Chondrocyte (in vitro differentiated cells): ENCODE measurements at places on chromosomes 4 and X. TPM values are rescaled to one million over a fixed set of nuclear protein-coding genes. Genes with fewer than 3 reads are reported as not detected.

DNA sequence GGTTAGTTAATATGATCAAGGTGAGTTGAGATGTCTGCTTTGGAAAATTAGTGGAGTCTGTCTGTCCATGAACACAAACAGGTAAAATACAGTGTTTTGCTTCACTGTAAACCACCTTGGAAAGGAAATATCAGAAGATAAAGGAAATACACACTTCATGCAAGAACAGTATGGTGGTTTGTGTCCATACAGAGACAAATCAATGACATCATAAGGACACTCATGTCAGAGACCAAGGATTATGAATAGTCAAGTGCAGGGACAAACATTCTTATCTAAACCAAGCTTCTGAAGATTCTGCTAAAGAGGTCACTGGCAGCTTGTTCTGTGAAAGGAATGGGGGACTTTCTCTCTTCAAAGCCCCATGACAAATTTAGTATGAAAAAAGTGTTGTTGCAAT lies 322.9 kb upstream of the F9 start:
- DNase-seq, result no peak
- H3K36me3 ChIP-seq, result no peaks in the 10 kb centered on the region
- H3K4me1 ChIP-seq, result peaks cover 9% of the 10 kb centered on the region
- peaks cover 60% of the 10 kb centered on the region for H3K27me3 ChIP-seq
- H3K4me3 ChIP-seq, result no peak overlapping the region

- no peak overlapping the region for H3K27ac ChIP-seq
- no peak for DNase-seq
- H3K4me3 ChIP-seq, result no peak overlapping the region
- H3K4me1 ChIP-seq, result no peaks in the 10 kb centered on the region
- H3K27me3 ChIP-seq, result peaks cover 2% of the 10 kb centered on the region
These were observed 126.7 kb upstream of the MBNL3 start for GRCh38 chrX:132615391-132616131.

- no peaks in the 10 kb centered on the region for H3K27me3 ChIP-seq
- H3K4me1 ChIP-seq, result no peaks in the 10 kb centered on the region
- DNase-seq, result no peak
- H3K4me3 ChIP-seq, result no peak overlapping the region
- no peak overlapping the region for H3K27ac ChIP-seq
- peaks cover 2% of the 10 kb centered on the region for H3K36me3 ChIP-seq
These were observed 97.9 kb upstream of the PDHA1 start for GRCh38 chrX:19245711-19246269.

DNA sequence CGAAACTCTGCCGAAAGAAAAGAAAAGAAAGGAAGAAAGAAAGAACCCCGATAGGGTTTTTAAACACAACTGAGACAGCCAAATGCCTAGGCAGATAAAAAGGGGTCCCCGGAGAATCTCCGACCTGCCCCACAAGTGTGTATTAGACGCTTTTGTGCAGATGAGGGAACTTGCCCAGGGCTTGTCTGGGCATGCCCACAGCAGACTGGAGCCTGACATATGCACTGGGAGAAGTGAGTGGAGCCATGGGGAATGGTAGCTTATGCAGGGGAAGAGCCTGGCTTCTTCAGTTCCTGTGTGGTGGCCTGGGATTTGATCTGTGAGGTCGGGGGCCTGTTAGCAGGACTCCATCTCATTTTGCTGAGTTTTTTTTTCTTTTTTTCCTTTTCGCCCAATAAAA lies 199.0 kb downstream of the GPC3 start:
- H3K27me3 ChIP-seq, result peaks cover 4% of the 10 kb centered on the region
- H3K27ac ChIP-seq, result no peak overlapping the region
- no peaks in the 10 kb centered on the region for H3K36me3 ChIP-seq
- no peaks in the 10 kb centered on the region for H3K4me1 ChIP-seq

- peaks cover 27% of the 10 kb centered on the region for H3K4me1 ChIP-seq
- no peak overlapping the region for H3K27ac ChIP-seq
- peaks cover 7% of the 10 kb centered on the region for H3K27me3 ChIP-seq
- H3K36me3 ChIP-seq, result no peaks in the 10 kb centered on the region
These were observed 36.6 kb upstream of the GRPEL1 start for GRCh38 chr4:7104366-7105031.

DNA sequence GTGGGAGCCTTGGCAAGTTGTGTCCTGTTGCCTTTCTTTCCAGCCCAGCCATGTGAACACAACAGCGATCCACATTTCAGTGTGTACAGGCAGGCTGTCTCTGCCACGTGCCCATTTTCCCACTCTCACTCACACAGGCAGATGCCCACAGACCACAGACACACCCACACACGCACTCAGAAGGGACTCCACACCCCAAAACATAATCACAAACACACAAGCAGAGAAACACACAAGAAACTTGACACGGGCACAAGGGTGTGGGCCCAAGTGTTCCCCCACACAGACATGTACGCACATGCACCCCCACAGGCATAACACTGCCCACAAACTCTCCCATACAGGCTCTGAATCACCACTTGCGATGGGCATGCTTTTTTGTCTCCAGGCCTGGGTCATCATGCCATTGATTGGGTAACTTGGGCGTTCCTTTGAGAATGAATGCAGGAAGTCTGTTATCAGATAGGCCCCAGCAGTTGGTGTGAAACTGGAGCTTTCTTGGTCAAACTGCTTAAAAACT lies 84.3 kb downstream of the NBDY start:
- peaks cover 2% of the 10 kb centered on the region for H3K36me3 ChIP-seq
- H3K4me3 ChIP-seq, result no peak overlapping the region
- no peak for DNase-seq
- no peaks in the 10 kb centered on the region for H3K27me3 ChIP-seq
- peaks cover 15% of the 10 kb centered on the region for H3K4me1 ChIP-seq

- no peak overlapping the region for H3K27ac ChIP-seq
- H3K27me3 ChIP-seq, result no peaks in the 10 kb centered on the region
- peaks cover 11% of the 10 kb centered on the region for H3K4me1 ChIP-seq
- no peak for DNase-seq
These were observed 79.4 kb upstream of the TNIP3 start for GRCh38 chr4:121243485-121243884.

- peak within 1 kb of the TSS; percentile 81 for H3K4me3 ChIP-seq
- H3K27ac ChIP-seq, result peak within 1 kb of the TSS; percentile 80
- peaks cover 14% of the 10 kb centered on the region for H3K4me1 ChIP-seq
- H3K36me3 ChIP-seq, result peaks cover 2% of the 10 kb centered on the region
- peak; percentile 92 for DNase-seq
These were observed at the start of gene NSUN7 for GRCh38 chr4:40749717-40750460. TSS of gene NSUN7 (plus strand) at chr4:40749955. CDS start at chr4:40750694, 739 bp downstream.

DNA sequence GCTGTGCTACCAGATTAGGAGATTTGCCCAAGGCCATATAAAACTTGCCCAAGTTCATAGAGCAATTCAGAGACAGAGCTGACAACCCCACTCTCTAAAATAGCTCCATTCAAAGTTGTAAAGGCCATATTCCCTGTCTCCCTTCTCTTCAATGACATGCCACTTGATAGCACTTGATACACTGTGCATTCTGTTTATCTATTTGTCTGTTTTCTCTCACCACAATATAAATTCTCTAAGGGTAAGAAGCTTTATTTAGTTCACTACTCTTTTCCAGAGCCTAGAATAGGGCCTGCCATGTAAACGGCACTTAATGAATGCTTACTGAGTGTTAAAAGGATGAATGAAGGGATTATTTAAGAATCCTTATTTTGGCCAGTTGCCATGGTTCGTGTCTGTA lies 24.1 kb upstream of the MAP9 start:
- no peak overlapping the region for H3K27ac ChIP-seq
- no peak for DNase-seq
- H3K4me1 ChIP-seq, result peaks cover 6% of the 10 kb centered on the region
- no peak overlapping the region for H3K4me3 ChIP-seq
- peaks cover 2% of the 10 kb centered on the region for H3K36me3 ChIP-seq
- peaks cover 12% of the 10 kb centered on the region for H3K27me3 ChIP-seq

DNA sequence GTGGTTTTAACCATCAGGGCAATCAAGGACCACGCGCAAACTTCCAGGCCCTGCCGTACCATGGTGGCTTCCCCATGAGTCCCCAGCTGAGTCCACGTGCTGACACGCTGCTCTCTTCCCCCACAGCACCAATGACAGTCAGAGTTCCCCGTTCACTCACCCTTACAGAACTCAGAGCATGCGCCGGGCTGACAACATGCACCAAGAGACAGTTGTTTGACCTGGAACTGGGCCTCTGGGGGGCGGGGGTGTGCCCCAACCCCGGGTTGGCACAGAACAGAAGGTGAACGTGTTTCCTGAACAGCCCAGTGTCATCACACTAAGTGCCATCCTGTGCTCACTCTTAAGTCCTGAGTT lies 29.4 kb downstream of the IRF2 start:
- H3K27me3 ChIP-seq, result no peaks in the 10 kb centered on the region
- no peak overlapping the region for H3K4me3 ChIP-seq
- no peak for DNase-seq
- peaks cover 63% of the 10 kb centered on the region for H3K4me1 ChIP-seq

- no peak overlapping the region for H3K27ac ChIP-seq
- no peak overlapping the region for H3K4me3 ChIP-seq
- H3K27me3 ChIP-seq, result peaks cover 3% of the 10 kb centered on the region
These were observed 1180.2 kb upstream of the ADGRL3 start for GRCh38 chr4:60019946-60020345.

DNA sequence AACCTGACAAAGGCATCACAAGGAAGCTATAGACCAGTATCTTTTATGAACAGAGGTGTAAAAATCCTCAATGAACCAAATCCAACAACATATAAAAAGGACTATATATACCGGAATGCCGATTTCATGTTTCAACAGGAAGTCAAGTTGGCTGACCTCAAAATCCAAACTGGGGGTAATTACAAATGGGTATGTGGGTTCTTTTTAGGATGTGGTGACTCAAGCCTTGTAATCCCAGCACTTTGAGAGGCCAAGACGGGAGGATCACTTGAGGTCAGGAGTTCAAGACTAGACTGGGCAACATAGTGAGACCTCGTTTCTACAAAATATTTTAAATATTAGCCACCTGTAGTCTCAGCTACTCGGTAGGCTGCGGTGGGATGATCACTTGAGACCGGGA lies 10.4 kb downstream of the PRSS48 start:
- no peak overlapping the region for H3K4me3 ChIP-seq
- H3K27ac ChIP-seq, result no peak overlapping the region
- peaks cover 5% of the 10 kb centered on the region for H3K36me3 ChIP-seq
- peaks cover 15% of the 10 kb centered on the region for H3K4me1 ChIP-seq

DNA sequence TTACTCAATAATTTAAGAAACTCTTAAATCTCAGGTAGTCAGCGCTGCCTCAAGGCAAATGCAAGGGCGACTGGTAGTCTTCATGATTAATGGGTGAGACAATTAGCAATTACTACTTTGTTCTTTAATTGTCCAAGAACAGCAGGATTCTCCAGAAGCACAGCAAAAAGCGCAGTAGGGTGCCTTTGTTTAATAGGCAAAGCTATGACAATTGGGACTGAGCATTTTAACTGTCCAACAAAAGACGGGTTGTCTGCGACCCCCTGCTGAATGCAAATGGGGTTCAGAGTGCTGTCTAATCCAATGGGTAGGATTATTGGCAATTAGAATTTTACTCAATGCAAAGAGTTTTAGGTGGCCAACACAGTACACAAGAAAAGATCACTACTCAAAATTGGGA lies 286.1 kb downstream of the CHIC1 start:
- H3K4me1 ChIP-seq, result no peaks in the 10 kb centered on the region
- H3K27me3 ChIP-seq, result peaks cover 12% of the 10 kb centered on the region
- H3K4me3 ChIP-seq, result no peak overlapping the region
- H3K36me3 ChIP-seq, result no peaks in the 10 kb centered on the region

- no peak for DNase-seq
- no peaks in the 10 kb centered on the region for H3K4me1 ChIP-seq
- no peaks in the 10 kb centered on the region for H3K36me3 ChIP-seq
- H3K4me3 ChIP-seq, result no peak overlapping the region
- no peak overlapping the region for H3K27ac ChIP-seq
These were observed 188.3 kb downstream of the SH3BGRL start for GRCh38 chrX:81390237-81390636.

- peak overlapping the region; percentile 61 for H3K4me3 ChIP-seq
- no peak for DNase-seq
- H3K4me1 ChIP-seq, result peaks cover 42% of the 10 kb centered on the region
- H3K27me3 ChIP-seq, result no peaks in the 10 kb centered on the region
- H3K36me3 ChIP-seq, result no peaks in the 10 kb centered on the region
These were observed 50.8 kb upstream of the GAB1 start for GRCh38 chr4:143285696-143286437.

GRCh38 chr4:105147553-105148161 lies 981 bp downstream of the TET2 start:
- DNase-seq, result no peak
- H3K27me3 ChIP-seq, result no peaks in the 10 kb centered on the region
- H3K27ac ChIP-seq, result peak overlapping the region; percentile 84
- peaks cover 39% of the 10 kb centered on the region for H3K4me1 ChIP-seq
- H3K36me3 ChIP-seq, result no peaks in the 10 kb centered on the region
- peak overlapping the region; percentile 88 for H3K4me3 ChIP-seq

GRCh38 chr4:91838181-91838861 lies 465.4 kb upstream of the GRID2 start:
- no peak overlapping the region for H3K4me3 ChIP-seq
- no peaks in the 10 kb centered on the region for H3K36me3 ChIP-seq
- H3K27ac ChIP-seq, result no peak overlapping the region
- H3K4me1 ChIP-seq, result no peaks in the 10 kb centered on the region
- no peak for DNase-seq

- peaks cover 3% of the 10 kb centered on the region for H3K4me1 ChIP-seq
- H3K36me3 ChIP-seq, result no peaks in the 10 kb centered on the region
- H3K27ac ChIP-seq, result no peak overlapping the region
- H3K4me3 ChIP-seq, result no peak overlapping the region
These were observed 29.9 kb upstream of the UBE2NL start for GRCh38 chrX:143854006-143854405.

DNA sequence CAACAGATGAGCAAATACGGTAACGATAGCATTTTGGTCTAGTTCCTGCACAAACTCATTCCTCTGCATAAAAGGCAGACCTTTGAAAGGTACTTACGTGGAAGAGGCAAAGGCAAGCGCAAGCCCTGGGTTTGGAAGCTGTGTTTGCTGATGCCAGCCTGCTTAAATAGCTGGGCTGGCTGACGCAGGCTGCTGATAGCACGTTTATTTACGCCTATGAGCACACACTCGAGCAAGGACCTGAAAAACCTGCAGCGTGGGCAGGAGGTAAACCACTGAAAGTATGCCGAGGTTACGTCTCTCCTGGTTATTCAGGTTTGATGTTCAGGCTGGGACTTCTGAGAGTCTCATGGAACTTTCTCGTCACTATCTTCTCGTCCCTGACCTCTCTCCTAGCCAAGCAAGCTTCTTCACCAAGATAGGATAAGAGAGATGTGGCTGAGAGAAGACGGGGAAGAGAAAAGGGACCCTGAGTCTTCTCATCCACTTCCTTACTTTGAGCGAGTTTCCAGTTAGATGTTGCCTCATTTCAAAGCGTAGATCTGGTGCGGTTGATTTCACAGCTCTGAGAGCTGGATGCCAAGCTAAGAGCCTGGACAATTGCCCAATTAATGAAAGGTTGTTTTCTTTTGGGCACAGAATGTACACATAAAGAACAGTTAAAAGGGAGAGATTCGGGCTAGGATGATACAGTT lies at the start of gene HOPX:
TSS of gene HOPX (minus strand) at position 139 of the 695 bp plus-strand sequence. CDS start 23,480 bp downstream, outside the sequence.
- H3K36me3 ChIP-seq, result no peaks in the 10 kb centered on the region
- DNase-seq, result no peak
- peaks cover 14% of the 10 kb centered on the region for H3K4me1 ChIP-seq
- H3K27me3 ChIP-seq, result peaks cover 45% of the 10 kb centered on the region
- no peak within 1 kb of the TSS for H3K27ac ChIP-seq
- no peak within 1 kb of the TSS for H3K4me3 ChIP-seq

GRCh38 chr4:93827272-93827947 lies 1.1 kb upstream of the ATOH1 start:
- DNase-seq, result no peak
- no peak overlapping the region for H3K27ac ChIP-seq
- peaks cover 83% of the 10 kb centered on the region for H3K27me3 ChIP-seq
- peaks cover 2% of the 10 kb centered on the region for H3K36me3 ChIP-seq

Gene CENPI
- total RNA-seq, result 4.6 to 5.7 TPM (median 5.6 TPM) in 3 replicates

Gene MGAT4D
- total RNA-seq, result not detected in 3 replicates

Gene EREG
- total RNA-seq, result not detected in 3 replicates

Gene GRID2
- total RNA-seq, result not detected in 3 replicates

Gene BST1
- total RNA-seq, result 0.45 TPM in 1 of 3 replicates, not detected in the others

Gene P2RY8
- total RNA-seq, result not detected in 3 replicates

Gene SLC25A53
- 3.4 to 4.9 TPM (median 4.4 TPM) in 3 replicates for total RNA-seq

Gene NXF3
- total RNA-seq, result 0.10 to 0.75 TPM in 2 of 3 replicates, not detected in the other

Gene TMEM129
- total RNA-seq, result 37.0 to 56.2 TPM (median 43.0 TPM) in 3 replicates

Gene AMBN
- not detected in 3 replicates for total RNA-seq

Gene UGT2B7
- total RNA-seq, result 2.4 to 7.1 TPM (median 6.5 TPM) in 3 replicates
